ENCODE measurements at places on chromosomes 4 and X.

DNA sequence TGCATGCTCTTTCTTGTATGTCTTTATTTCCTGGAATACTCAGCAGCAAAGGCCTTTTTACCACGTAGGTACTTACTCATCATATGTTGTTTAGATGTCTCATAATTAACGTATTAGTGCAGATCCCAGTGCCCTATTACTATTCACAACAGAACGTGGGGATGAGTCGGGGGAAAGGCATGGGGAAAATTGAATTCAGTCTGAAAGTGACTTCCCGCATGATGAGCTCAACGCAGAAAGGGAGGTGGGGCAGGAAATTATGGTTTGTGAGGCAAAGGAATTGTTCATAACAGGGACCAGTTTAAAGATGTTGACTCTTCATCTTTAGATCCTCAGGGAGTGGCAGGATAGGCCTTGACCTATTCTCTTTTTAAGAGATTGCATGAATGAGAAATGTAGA, 2.0 kb upstream of the TMPRSS11D start:
- DNase-seq: peak; percentile 97

DNA sequence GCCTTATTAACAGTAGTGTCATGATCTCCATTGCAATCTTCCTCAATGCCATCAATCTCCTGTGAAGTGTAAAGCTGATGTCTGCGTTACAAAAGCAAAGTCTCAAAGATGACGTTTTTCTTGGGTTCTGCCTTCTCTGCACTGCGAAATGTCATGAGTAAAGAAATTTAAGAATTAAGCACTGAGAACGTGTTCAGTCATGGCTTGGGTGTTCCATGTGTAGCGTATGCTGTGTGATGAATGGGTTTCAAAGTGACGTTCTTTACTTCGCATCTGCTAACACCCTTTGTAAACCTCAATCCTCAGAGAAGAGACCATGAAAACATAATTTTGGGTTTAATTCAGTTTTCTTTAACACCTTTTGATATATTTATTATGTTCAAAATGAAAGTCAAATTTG, 999 bp downstream of the NAP1L5 start:
- no peak for DNase-seq

DNA sequence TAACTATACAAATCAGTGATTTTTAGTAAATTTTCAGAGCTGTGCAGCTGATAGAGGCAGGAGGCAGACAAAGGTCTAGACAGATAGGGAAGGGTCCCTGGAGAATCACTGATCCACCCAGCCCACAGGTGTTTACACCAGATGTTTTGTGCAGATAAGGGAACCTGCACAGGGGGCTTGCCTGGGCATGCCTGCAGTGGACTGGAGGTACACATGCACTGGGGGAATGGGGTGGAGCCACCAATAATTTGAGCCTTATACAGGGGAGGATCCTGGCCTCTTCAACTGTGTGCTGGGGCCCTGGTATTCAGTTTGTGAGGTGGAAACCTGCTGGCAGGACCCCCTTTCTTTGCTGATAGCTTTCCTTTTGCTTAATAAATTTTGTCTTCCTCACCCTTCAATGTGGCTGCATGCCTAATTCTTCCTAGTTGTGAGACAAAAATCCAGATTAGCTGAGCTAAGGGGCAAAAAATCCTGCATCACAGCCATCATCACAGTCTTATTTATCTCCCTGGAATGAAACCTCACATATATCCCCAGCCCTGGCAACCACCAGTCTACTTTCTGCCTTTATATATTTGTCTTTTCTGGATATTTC, 102.8 kb downstream of the KDM6A start:
- DNase-seq: no peak

GRCh38 chrX:137569470-137569891, 3.6 kb downstream of the ZIC3 start:
- no peak for DNase-seq

DNA sequence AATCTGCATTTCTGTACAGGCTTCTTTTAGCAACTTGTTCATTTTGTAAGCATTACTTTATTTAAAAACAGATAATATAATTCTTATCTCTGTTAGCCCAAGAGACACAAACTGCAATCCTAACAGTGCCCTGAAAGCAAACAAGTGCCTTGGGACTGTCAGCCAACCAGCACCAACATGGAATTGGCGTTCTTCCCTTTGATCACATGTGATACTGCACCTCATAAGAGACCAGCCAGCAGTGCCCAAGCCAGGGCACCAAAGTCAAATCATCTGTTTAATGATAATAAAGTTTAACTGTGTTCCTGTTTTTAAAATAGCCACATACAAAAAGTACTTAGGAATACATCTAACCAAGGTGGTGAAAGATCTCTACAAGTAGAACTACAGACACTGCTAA, 223.2 kb downstream of the PRDM5 start:
- no peak for DNase-seq

DNA sequence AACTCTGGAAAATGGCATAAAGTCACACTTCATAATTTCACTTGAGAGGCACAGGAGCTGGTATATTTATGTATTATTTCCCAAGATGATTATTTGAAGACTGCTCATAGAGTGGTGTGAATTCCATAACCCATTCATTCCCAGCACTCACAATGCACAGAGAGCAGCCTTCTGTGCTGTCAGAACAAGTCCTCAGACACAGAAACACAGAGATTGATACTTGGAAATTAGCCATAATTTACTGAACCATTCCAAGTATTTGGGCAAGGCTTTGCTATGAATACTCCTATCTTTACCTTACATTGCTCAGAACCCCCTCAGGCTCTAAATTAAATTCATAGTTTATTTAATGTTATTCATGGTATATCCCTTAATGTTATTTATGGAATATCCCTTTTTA, 53.6 kb downstream of the PABPC4L start:
- DNase-seq: no peak

DNA sequence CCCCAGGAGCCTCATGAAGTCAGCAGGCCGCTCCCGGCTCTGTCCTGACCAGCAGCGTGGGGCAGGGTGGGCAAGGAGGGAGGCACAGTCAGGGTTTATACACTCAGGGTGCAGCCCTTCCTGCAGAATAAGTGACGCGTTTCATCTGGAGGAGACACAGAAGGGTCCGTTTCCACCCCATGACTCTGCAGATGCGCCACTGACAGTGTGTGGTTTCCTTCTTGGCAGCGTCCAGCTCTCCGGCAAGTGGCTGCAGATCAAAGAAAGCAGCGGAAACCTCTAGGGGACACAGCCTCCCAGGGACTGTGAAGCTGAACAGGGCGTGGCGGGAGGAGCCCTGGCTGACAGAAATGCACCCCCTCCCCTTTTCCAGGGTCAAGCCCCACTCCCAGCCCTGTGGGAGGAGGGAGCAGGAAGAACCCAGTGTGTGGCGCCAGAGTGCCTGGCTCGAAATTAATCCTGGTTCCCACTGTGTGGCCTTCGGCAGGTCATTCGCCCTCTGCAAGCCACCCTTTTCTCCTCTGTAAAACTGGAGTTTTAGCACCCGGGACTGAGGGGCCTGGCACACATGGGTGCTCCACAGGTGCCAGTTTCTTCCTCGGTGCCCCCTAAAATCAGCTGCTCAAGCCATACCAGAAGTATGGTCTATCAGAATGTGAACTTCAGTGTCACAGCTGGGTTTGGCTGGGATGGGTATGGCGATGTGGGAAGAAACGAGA, 17.3 kb upstream of the TBC1D14 start:
- peak; percentile 57 for DNase-seq

- no peak for DNase-seq
Observed at GRCh38 chr4:1566838-1567518, 117.1 kb downstream of the FAM53A start.

DNA sequence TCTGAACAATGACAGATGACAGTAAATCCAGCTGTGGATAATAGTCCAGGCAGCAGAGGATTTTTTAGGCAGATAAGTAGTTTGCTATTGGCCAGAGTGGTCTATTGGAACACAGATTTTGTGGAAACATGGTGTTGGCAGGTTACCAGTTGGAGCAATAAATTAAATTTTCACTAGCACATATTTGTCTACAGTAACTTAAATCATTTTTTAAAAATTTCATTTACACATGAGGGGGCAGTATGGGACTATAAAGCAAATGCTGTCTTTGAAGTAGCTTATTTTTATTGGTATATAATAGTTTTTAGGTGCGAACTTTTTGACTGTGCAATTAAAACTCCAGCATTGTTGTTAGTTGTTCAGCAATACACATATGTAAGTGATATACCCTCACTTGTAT, 289.8 kb downstream of the ARHGAP10 start:
- no peak for DNase-seq

- DNase-seq: no peak
Observed at GRCh38 chrX:37047776-37048175, 39.6 kb downstream of the FAM47C start.
